Heart right ventricle (tissue), 16 donors: ENCODE measurements at places on chromosomes 4 and X. TPM values are rescaled to one million over a fixed set of nuclear protein-coding genes. Genes with fewer than 3 reads are reported as not detected.

DNA sequence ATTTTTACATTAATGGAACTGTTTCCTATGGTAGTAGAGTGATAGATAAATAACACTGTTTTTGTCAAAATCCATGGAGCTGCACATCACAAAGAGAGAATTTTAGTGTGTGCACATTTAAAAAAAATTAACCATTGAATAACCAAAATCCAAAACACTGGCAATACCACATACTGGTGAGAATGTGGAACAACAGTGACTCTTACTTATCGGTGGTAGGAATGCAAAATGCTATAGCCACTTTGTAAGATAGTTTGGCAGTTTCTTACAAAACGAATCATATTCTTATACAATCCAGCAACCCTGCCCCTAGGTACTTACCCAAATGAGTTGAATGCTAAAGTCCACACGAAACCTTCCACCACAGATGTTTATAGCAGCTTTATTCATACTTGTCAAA lies 229.6 kb upstream of the GPR101 start:
- no peak overlapping the region for H3K4me3 ChIP-seq
- DNase-seq, result no peak
- no peak overlapping the region for H3K27ac ChIP-seq
- no peaks in the 10 kb centered on the region for H3K36me3 ChIP-seq
- no peaks in the 10 kb centered on the region for H3K4me1 ChIP-seq
- H3K27me3 ChIP-seq, result no peaks in the 10 kb centered on the region

- DNase-seq, result no peak
- no peak overlapping the region for H3K27ac ChIP-seq
- no peak overlapping the region for H3K4me3 ChIP-seq
- no peaks in the 10 kb centered on the region for H3K27me3 ChIP-seq
- H3K36me3 ChIP-seq, result peaks cover 14% of the 10 kb centered on the region
These were observed 40.1 kb downstream of the EVC start for GRCh38 chr4:5750946-5751665.

DNA sequence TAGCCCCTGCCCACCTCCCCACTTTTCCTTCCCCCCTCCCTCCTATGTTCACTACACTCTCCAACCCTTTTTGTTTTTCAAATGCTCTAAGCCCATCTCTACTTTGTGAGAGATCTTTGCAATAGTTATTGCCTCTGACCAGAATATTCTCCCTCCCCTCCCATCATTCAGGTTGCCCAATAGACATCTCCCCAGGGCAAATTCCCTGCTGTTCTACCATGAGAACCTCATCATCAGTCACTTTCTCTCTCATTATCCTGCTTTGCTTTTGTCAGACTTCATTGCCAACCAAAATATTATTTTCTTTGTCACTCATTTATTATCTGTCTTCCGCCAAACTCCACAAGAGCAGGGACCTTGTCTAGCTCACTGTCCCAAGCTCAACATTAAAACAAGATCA lies 268.2 kb upstream of the PPARGC1A start:
- DNase-seq, result no peak
- no peak overlapping the region for H3K4me3 ChIP-seq
- no peaks in the 10 kb centered on the region for H3K36me3 ChIP-seq
- no peak overlapping the region for H3K27ac ChIP-seq

DNA sequence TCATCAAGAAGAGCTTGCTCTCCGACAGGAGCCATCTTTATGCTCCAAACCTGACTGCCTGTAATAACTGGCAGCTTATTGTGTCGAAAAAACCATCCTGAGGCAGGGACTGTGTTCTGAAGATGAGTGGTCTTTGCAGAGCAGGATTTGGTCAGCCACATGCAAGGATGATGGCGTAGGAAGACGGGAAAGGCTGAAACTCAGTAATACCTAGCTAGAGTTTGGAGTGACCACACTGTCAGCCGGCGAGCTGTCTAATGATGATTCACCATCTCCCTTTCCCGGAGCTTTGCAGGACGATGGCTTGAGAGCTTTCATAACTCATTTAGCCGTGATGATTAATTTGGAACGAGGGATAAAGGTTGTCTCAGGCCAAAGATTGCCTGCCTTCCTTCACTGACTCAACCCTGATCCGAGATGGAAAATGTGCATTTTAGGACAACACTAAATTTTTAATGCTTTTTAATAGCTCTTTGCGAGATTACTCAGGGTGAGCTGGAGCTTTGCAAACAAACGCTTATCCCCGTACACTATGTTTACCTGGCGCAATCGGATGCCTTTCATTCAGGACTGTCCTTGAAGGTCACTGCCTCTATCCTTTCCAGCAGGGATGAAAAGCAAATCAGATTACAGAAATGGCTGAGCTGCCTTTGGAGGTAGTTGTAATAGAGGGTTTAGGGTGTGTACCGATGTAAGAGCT lies 288.5 kb downstream of the ASMT start:
- H3K27me3 ChIP-seq, result peaks cover 11% of the 10 kb centered on the region
- H3K4me3 ChIP-seq, result no peak overlapping the region
- H3K36me3 ChIP-seq, result no peaks in the 10 kb centered on the region
- no peak overlapping the region for H3K27ac ChIP-seq

Gene PLAC8
- 1.3 TPM for total RNA-seq

Gene SUV39H1
- 5.1 TPM for total RNA-seq
